ENCODE measurements at places on chromosomes 16 and 17.

GRCh38 chr16:2936436-2937011 is 24.8 kb downstream of the FLYWCH1 start:
- DNase-seq, result no peak

DNA sequence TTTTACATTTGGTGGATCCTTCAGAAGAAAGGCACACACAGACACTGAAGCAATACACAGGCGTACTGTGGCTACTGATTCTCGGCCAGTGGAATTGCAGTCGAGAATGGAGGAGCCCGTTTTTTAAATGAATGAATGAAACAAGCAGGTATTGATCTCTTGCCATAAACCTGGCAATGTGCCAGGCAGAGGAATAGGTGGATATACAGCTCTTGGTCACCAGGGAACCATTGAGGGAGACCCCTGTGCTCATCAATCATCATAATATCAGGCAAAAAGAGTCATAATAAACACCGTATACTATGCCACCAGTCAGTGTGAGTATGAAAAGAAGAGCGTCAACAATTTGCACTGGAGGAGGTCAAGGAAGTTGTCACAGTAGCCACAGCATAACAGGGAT is 140.3 kb upstream of the FOXF1 start:
- no peak for DNase-seq

DNA sequence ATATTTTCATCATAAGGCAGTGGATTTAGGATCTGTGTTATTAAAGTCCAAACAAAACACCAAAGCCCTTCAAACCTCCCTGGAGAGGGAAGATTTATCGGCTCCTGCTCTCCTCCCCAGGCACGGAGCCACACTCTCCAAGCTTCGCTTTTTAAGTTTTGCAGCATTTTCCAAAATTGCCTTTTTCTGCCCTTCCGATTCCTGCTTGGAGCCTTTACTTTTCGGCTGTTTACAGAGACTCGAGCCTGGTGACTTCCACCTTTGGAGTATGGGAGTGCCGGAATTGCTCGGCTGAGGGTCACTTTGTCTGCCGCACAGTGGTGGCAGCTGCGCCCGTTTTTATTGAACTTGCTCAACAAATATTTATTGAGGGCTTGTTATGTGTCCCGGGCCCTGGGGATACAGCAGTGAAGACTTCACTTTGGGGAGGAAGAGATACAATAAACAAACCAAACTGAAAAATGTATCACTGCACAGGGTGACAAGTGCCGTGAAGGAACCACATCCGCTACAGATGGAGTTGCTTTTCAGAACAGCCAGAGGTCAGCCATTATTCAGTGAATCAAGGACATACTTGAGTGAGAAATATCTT is 185.5 kb downstream of the NTN1 start:
- no peak for DNase-seq

- DNase-seq, result no peak
Observed at GRCh38 chr16:87436225-87437172, 44.4 kb downstream of the MAP1LC3B start.

DNA sequence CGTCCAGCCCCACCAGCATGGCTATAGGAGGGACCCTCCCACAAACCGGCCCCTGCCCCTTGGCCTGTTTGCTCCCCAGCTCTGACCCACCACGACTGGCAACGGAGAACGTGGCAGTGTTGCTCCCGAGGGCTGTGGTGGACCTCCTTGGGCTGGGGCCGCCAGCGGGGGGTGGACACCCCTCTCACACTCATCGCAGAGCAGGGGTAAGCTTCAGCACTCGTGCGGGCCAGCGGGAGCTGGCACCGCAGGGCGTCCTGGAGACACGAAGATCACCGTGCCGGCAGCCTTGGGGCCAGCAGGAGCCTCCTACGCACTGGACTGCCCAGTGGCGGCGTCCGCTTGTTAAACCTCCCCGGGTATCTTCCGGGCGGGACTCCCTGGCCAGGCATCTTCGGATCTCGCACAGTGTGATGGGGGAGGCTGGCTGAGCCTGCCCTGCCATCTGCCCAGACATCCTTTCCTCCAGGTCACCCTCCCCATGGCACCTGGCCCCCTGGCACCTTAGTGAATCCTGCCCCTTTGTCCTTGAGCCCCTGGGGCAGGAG is 53.5 kb downstream of the ABR start:
- DNase-seq, result no peak

DNA sequence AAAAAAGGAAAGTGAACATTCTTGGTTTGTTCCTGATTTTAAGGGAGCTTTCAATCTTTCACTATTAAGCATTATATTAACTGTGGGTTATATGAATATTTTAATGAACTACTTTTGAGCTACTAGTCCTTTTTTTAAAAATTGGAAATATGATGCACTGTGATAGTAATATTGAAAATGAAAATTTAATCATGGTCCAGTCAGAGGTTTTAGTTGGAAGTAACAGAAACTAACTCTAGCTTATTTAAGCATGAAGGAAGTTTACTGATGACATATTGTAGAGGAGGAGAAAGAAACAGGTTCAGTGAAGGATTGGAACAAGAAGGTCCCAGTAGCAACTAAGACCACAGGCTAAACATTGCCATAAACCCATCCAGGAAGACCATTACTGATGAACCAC is 20.8 kb upstream of the TMIGD1 start:
- DNase-seq, result no peak

GRCh38 chr16:74769586-74770190 is 4.9 kb downstream of the FA2H start:
- no peak for DNase-seq

- DNase-seq, result no peak
Observed at GRCh38 chr16:46720619-46721018, 27.5 kb downstream of the MYLK3 start.

DNA sequence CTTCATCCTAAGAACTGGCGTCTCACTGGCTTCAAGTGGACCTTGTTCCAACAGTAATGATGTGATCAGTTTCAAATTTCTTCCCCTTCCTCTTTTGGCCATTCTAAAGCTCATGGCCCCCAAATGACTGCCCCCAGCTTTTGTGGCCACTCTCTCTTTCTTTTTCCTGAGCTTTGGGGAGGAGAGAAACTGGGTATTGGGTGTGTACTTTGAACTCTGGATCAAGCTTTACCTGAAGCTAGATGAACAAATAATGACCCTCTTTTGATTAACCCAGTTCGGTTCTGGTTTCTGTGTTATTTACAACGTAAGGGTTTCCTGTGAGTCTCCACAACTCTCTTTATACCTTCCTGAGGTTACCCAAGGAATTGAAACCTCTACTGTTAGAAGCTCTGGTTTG is 132.7 kb downstream of the FTO start:
- DNase-seq, result no peak

GRCh38 chr17:30969989-30970830 is 629 bp upstream of the RNF135 start:
- DNase-seq, result no peak

GRCh38 chr17:45852535-45853297 is 8.0 kb downstream of the SPPL2C start:
- peak; percentile 44 for DNase-seq

DNA sequence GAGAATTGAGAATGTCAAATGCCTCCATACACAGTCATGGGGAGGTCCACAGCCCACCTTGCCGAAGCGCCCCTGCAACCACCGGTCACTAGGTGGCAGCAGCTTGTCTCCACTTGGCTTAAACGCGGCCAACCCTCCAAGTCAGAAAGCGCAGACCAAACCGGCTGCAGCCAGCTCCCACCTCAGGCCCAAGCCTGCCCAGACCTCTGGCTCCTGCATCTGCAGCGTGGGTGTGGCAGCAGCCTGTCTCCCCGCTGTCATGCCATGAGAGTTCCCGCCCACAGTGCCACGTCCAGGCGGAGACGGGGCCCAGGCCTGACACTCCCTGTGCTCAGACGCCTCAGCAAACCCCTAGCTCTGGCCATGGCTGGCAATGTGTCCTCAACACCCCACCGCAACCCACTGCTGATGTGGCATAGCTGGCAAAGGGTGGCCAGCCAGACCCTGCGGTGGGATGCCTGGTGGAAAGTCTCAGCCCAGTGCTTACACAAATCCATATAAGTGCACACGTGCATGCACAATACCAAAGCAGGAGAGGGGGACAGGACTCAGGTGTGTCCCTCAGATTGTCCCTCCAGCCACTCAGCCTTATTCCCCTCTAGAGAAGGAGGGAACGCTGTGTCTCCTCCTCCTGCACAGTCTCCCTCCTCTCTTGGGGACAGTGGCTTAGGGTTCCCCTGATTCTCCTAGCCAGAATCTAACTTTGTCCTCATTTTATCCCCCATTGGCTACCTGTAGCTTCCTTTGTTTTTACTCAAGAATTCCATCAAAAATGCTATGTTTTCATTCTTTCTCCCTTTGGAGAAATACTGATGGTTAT is 10.9 kb downstream of the COPZ2 start:
- DNase-seq, result peak; percentile 91
